ENCODE measurements at places on chromosomes 3 and 15.

GRCh38 chr3:186142393-186142932 lies 33.6 kb upstream of the ETV5 start:
- DNase-seq: no peak

DNA sequence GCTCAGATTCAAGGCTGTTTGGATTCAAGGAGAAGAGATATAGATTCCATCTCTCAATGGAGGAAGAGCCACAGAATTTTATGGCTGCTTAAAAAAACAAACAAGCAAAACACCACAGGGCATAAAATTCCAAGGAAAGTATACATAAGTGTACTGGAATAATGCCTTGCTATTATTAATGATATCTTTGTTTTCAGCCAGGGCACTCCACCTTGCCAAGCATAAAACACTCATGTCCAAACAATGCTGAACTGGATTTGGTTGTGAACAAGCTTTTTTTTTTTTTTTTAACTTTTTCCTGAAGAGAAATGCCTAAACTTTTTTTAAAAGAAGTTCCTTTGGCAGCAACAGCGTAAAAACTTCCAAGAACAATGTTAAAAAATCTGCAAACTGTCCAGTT lies 4.8 kb upstream of the CLSTN2 start:
- DNase-seq: no peak

- DNase-seq: no peak
These were observed 328.0 kb downstream of the UACA start for GRCh38 chr15:70435369-70435768.

GRCh38 chr3:159928666-159929065 lies 60.0 kb upstream of the IL12A start:
- no peak for DNase-seq

GRCh38 chr3:195071916-195072820 lies 198.8 kb downstream of the XXYLT1 start:
- no peak for DNase-seq

DNA sequence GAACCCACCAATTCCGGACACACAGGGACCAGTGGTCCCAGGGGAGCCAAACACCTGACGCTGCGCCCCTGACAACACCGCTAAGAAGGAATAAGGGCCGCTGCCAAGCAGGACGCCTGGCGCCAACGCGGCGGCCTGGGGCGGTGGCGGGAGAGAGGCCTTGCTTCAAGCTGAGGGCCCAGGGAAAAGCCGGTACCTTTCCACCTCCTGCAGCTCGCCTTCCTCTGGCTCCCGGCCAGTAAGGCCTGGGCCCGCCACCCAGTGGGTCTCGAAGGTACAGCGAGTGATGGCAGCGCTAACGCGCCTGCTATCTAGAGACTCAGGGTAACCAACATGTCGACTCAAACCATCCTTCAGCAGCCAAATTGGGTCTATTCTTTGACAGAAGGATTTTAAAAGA lies 1074.1 kb downstream of the SI start:
- no peak for DNase-seq

GRCh38 chr3:161969867-161970266 lies 473.3 kb downstream of the OTOL1 start:
- DNase-seq: no peak

DNA sequence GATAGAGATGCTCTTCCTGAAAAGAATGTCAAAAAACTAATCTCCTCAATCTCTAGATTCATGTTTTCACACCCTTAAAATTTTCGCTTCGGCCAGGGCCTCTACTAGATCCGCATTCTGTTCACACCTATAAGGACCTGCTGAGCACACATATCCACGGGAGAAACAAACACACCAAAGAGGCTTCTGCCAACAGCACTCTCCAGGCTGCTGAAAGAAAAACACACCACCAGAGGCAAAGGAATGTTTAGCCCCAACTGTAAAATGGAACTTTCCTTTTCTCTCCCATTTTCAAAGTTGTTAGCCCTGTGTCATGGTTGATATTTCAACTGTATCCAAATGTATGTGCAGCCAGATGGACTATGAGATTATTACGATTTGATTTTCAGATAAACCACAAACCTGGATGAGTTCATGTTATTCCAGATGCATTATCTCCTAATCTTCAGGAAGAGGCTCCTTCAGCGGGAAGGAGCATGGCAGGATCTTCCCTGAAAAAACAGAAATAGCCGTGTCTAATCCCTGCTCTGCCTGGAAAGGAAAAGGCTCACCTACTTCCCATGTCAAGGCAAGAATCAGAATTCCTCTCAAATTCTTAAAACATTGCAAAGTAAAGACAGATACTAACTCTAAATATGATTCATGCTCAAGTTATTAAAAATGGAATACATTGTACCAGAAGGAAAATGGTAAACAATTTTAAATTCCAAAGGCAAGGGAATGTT lies 442.7 kb upstream of the NR2F2 start:
- DNase-seq: no peak

DNA sequence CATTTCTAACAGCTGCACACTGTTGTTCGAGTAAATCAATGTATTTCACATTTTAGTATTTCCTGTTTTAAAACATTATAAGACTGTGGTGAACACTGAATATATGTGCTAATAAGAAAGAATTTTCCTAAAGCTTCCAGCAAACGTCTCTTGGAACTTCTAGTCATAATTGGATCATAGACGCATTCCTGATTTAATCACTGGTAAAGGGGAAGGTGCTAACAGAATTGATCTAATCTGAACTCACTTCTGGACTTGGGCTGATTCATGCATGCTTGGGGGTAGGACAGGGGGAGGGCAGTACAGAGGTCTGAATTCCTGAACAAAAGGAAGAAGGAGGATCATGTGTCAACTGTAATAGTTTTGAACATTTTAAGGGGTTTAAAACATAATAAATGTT lies 7.3 kb upstream of the LEKR1 start:
- no peak for DNase-seq

DNA sequence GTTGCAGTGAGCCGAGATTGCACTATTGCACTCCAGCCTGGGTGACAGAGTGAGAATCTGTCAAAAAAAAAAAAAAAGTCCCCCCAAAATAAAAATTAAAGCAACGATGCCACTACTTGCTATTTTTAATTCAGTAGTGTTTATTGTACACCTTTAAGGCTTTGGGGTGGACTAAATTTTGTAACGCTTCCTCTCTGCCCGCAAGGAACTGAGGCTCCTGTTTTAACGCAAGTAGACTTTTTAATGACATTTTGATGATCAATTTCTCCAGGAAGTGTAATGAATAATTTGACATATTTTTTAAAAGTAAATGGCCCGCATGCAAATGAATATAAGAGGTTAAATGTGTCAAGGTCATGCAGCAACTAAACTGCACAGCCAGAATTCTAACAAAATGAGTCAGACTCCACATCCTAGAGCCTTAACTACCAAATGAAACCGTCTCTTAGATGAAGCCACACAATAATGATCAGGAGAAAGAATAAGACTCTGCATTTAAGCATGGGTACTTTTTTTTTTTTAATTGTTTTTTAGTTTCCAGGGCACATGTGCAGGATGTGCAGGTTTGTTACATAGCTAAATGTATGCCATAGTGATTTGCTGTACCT lies 96.8 kb upstream of the LMOD3 start:
- DNase-seq: no peak

- no peak for DNase-seq
These were observed 694.9 kb downstream of the ZBBX start for GRCh38 chr3:166685246-166685645.

GRCh38 chr15:88121968-88122530 lies 134.5 kb downstream of the NTRK3 start:
- DNase-seq: no peak

DNA sequence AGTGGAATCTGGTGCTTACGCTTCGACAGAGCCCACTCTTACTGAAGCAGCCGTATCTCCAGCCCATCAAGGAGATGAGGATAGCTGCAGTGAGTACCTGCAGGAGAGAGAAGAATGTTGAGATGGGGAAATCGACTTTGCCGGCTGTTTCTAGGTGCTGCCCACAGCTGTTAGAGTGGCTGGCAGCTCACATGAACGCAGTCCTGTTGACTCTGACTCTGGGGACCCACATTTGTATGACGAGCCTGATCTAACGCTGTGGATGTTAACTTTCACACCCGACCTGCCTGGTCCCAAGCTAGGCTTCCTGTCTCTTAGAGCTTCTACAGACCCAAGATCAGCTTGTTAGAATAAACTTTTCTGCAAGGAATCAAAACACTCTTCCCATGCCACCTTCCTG lies 8.9 kb upstream of the DYNLT2B start:
- DNase-seq: no peak

GRCh38 chr15:46617507-46617906 lies 982.7 kb downstream of the SQOR start:
- DNase-seq: no peak

GRCh38 chr3:60169755-60170154 lies 1081.5 kb downstream of the FHIT start:
- DNase-seq: no peak

GRCh38 chr15:84033793-84034553 lies 201.6 kb upstream of the GOLGA6L4 start:
- DNase-seq: no peak

DNA sequence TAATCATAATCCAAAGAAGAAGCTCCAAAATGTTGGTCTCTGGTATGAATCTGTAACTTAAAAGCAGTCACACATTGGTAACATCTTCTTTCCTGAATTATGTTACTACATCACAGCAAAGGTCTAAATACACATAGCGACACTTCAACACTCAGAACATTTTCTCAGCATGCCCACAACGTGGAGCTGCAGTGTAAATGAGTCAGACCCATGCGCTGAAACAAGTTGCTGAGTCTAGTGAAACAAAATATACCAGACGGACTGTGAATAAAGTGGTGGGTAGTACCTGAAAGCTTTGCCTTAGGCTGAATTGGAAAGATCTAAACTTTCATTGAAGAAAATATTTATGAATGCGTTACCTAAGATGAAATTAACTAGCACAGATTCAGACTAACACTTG lies 33.2 kb upstream of the GOLGA8B start:
- DNase-seq: peak; percentile 19

- no peak for DNase-seq
These were observed 385.4 kb upstream of the LRRC3B start for GRCh38 chr3:26237036-26237682.

DNA sequence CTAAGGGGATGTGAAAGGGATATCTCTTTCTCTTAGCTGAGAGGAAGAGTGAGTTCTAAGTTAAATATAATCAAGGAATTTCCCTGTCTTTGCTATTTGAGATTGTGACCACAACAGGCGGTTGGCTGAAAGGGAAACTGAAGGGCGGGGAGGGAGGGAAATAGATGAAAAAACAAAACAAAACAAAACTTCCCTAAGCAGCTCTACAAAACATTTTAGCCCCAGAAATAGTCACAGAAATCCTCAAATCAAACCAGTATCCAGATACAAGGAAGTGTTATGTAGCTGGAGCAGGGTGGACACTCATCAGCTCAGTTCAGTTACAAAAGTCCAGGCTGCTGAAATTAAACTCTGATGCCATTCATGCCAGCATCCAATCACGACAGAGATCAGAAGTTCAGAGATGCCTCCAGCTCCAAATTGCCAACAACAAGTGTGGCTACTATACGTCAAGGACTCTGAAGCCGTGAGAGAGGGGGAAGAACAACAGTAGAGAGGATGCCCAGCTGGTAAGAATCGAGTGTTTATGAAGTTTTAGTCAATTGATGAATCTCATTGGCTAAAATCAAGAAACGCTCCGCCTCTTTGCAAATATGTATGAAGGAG lies 319 bp upstream of the TP63 start:
- peak; percentile 23 for DNase-seq

DNA sequence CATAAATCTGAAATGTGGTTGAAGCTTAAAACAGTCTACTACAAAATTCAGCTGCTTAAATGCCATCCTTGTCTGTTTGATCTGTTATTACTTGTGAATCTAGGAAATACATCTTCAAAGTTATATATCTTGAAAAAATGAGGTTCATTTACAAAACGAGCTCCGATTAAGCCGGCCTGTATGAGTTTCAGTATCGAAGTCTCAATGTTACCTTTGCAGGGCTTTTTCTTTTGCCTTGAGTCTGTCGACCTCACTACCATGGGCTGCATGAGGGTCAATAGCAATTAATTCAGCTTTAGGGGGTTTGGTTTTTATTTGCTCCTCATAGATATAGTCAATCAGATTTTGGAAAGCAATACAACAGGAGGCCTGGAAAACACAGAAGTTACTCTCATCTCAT lies 23.2 kb downstream of the ERICH6 start:
- DNase-seq: no peak

DNA sequence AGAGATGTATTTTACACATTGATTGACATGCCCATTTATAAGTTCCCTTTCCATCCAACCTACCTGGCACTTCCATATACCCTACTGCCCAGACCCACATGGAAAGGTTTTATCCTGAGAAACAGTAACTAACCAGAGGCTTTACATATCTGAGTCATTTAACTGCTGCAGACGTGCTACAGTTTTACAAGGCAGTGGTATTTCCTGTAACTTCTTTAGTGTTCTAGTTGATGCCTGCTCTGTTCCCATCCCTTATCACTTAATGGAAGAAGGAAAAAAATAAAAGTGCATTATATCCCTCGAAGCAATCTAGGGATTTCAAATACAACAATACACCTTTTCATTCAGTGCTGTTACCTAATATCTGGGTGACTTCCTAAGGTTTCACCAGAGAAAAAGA lies 107.1 kb downstream of the TMCO5A start:
- no peak for DNase-seq

- DNase-seq: no peak
These were observed 12.3 kb downstream of the PLEKHO2 start for GRCh38 chr15:64854041-64854440.

GRCh38 chr3:120793601-120794000 lies 51.1 kb downstream of the GTF2E1 start:
- DNase-seq: no peak

GRCh38 chr15:90046911-90047392 lies 45.8 kb downstream of the ZNF710 start:
- DNase-seq: no peak

DNA sequence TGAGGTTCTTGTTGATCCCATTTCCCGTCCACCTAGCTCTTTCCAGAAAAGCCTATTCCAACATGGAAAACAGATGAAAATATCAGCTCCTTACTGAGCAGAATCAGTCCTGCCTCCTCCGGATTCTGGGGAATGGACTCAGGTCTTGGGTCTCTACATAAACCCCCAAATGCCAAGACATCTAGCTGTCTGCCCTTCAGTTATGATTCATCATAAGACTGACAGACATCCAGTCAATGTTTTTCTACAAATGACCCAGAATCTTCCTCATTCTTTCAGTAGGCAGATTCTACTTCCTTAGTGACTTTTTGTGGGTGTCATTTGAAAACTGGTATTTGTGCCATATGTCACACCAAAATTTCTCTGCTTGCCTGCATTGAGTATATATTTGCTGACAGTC lies 103.0 kb upstream of the TGFBR2 start:
- DNase-seq: no peak

Measured in pons (tissue), 1 donor.